ENCODE measurements at places on chromosomes 1 and 21.

DNA sequence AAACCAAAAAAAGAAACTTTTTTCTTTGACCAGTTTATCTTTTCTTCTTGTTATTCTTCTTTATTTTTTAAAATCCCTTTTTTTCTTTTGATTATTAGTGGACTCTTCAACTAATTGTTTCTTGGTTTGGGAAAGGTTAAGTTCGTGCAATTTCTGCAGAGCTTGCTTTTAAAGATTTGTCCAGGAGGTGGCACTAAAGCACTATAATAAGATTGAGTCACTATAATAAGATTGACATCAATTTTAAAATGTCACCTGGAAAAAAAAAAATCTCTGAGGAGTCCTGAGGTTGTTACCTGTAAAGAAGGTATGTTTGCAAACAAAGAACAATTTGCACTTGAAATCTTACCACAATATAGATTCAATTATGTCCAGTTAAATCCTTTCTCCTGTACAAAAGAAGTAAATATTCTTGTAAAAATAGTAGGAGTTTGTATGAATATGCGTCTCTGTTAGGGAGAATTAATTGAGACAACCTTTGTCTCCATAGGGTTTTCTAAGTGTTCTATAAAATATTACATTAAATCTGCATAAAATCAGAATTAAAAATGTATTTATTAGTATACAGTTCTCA, 166.7 kb downstream of the ADGRL4 start:
- DNase-seq: no peak

- DNase-seq: no peak
Observed at GRCh38 chr1:161083748-161084596, 5.4 kb downstream of the NECTIN4 start.

DNA sequence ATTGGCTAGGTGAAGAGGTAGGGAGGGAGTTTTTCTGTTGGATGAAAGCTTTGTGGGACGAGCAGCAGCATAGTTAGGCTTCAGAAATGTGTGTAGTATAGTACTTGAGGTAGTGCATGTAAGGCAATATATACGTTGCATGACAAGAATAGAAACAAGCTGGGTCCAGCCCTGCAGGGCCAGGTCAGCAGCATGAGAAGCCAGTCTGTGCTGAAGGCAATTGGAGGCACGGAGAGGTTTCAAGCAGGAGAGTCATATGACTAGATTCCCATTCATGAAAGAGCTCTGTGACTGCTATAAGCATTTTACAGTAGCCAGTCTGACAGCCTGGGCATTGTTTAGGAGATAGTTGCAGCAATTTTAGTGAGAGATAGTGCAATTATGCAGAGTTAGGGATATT, 84.2 kb upstream of the DSCAM start:
- no peak for DNase-seq

DNA sequence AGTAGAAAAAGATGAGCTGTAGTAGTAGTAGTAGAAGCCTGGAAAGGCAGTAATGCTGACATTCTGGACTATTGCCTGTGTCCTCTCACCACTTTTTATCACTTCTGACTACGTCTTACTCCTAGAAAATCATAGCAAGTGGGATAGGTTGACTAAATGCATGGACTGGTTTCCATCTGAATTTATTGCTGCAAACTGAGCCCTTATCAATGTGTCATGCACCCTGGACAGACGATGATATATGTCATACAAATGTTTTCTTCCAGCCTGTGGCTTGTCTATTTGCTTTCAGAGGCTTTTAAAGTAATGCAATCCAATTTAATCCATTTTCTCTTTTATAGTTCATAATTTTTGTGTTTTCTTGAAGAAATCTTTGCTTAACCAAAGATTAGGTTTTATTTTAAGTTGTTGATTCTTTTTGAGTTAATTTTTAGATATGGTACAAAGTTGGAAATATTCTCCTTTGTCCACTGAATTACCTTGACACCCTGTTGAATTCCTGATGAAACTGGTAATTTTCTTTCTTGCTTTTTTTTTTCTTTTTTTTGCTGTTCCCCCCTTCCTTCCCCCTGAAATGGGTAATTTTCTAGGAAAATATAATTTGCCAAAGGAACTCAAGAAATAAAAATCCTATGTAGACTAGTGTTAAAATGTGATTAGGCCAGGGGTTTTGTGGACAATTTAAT, 47.1 kb downstream of the PHACTR4 start:
- DNase-seq: no peak

DNA sequence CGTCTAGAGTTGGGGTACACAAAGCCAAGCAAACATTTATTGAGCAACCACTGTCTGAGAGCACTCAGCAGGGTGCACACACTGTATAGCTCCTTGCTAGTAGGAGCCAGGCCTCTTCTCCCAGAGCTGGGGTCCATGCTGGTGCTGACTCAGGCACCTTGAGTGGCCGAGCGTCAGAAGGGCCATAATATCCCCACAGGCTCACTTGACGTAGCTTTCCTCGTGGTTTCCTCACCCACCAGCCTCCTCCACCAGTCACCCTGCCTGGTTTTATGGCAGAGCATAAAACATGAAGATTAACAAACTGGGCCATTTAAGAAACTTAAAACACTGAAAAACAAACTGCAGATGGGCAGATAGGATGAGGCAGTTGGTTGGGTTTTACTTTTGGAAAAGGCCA, 361.5 kb downstream of the HHAT start:
- DNase-seq: no peak

DNA sequence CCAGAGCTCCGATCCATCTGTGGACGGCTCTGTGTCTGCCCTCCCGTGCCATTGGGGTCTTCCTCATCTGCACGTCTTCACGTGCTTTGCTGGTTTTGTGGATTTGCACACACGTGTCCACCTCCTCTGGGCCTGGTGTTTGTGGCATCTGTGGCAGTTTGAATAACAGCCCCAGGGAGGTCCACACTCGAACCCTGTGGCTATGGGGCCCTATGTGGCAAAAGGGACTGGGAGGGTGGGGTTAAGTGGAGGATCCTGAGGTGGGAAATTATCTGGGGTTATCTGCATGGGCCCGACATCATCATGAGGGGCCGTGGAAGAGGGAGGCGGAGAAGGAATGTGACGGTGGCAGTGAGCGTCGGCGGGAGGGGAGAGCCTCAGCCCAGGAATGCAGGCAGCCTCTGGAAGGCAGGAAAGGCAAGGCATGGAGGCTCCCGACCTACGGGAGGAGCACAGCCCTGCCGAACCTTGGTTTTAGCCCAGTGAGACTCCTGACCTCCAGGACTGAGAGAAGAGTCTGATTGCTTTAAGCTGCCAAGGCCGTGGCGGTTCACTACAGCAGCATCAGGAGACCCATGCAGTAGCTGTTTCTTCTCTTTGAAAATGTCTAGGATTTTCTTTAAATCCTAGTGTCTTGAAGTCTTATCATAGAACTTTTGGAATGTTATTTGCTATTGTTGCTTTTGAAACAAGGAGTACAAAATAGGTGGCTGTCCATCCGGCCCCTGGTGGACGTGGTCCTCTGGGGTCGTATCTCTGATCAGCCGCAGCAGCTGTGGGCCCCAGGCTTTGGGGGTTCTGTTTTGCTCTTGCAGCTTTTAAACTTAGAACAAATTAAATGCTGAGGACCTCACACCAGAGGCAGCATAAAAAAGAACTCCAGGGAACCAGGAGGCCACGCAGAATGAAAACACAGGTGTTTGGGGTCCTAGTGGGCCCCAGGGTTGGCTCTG, 40.0 kb upstream of the LRRC3 start:
- no peak for DNase-seq

GRCh38 chr1:223180731-223181321, 37.8 kb upstream of the TLR5 start:
- no peak for DNase-seq

DNA sequence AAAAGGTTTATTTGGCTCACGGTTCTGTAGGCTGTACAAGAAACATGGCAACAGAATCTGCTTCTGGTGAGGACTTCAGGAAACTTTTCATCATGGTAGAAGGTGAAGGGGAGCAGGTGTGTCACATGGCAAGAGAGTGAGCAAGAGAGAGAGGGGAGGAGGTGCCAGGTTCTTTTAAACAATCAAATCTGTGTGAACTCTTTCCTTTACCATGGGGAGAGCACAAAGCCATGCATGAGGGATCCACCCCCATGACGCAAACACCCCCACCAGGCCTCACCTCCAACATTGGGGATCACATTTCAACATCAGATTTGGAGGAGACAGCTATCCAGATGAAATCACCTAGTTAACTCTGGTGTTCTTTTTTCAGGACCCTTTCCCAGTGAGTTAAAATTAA, 103.6 kb downstream of the GALNT2 start:
- no peak for DNase-seq

GRCh38 chr1:173333581-173333980, 126.5 kb upstream of the TNFSF4 start:
- no peak for DNase-seq

GRCh38 chr1:59686574-59686973, 128.2 kb upstream of the HOOK1 start:
- DNase-seq: no peak

All from activated T-cell treated with anti-CD3 and anti-CD28 coated beads, Interleukin-2, amount 50 U/mL, for 48 hours (primary cell).